Activated CD4-positive, alpha-beta T cell treated with anti-CD3 and anti-CD28 coated beads, Interleukin-2, amount 50 U/mL, for 16 hours (primary cell): ENCODE measurements at places on chromosomes 6 and 20.

GRCh38 chr6:132948889-132949288 lies 134.5 kb downstream of the RPS12 start:
- no peak for DNase-seq

DNA sequence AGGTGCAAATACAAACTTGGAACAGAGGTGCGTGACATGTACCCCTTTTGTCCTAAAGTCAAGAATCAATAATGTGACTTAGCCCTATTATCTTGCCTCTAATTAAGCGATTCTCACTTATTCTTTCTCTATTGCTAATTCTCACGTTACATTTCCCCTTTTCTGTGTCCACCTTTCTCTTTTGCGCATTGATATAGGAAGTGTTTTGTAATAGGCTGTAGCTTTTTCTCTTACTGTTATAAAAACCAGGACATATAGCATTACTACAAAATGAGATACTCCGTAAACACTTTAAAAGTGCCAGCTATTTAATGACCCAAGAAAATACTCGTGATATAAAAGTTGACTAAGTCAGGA lies 669 bp upstream of the TMEM30A start:
- DNase-seq = no peak

- no peak for DNase-seq
These were observed 18.9 kb downstream of the PERP start for GRCh38 chr6:138088326-138088762.

- DNase-seq = no peak
These were observed 477.2 kb downstream of the EYS start for GRCh38 chr6:65229825-65230224.

- DNase-seq = no peak
These were observed 225.3 kb upstream of the FAM83B start for GRCh38 chr6:54621285-54621684.
